ENCODE measurements at places on chromosomes 11 and 22.

DNA sequence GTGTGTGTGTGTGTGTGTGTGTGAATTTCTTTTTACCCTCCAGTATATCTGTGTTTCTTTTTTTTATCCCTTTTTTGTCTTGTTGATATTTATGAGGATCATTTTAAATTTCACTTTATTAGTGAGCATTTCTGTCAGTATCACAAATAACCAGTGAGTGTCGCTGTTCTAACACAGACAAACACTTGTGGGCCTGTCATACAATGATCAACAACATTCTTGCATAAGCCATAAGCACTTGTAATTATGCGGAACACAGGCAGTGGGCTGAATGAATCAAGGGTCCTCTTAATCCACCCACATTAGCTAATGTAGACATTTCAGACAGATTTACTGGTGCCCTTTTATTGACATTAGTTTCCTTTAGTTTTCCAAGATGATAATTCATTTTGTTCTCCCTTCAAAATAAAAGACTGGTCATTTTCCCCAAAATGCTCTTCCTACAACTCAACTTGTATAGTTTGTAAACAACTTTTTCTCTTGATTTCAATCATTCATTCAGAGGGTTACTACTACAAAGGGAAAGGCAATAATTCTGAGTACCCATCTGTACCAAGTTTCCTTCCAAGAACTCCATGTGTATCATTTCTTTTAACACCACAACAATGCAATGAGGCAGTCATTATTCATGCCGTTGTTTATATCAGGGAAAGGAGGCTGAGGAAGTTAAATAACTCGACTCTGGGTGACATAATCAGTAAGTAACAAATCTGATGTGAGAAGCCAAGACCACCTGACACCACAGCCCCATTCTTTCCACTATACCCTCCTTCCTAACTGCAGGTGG lies 34.5 kb upstream of the ANO3 start:
- peak; percentile 71 for DNase-seq

DNA sequence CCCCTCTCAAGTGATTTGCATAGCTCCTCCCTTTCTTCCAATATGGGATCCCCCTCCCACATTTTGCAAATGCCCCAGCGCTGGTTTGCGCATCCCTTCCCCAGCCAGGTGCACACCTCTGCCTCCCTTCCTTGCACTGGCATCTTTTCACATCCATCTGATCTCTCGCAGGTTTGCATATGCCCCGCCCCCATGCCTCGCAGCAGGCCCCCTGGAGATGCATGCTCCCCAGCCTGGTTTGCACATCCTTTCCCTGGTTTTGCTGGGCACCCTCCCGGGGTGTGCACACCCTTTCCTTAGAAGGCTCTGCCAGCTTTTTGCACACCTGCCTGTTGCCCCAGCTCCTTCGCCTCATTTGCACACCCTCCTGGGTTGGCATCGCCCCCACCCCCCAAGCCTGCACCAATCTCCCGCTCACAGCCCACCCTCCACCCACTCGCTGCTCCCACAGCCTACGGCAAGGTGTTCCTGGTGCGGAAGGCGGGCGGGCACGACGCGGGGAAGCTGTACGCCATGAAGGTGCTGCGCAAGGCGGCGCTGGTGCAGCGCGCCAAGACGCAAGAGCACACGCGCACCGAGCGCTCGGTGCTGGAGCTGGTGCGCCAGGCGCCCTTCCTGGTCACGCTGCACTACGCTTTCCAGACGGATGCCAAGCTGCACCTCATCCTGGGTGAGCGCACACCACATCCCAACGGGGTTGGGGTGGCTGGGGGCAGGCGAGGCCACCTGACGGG lies 917 bp downstream of the RPS6KA4 start:
- DNase-seq: no peak

GRCh38 chr11:134581121-134581626 lies 169.1 kb upstream of the B3GAT1 start:
- DNase-seq: no peak

- no peak for DNase-seq
Observed at GRCh38 chr11:1759851-1760220, 3.9 kb downstream of the CTSD start.

DNA sequence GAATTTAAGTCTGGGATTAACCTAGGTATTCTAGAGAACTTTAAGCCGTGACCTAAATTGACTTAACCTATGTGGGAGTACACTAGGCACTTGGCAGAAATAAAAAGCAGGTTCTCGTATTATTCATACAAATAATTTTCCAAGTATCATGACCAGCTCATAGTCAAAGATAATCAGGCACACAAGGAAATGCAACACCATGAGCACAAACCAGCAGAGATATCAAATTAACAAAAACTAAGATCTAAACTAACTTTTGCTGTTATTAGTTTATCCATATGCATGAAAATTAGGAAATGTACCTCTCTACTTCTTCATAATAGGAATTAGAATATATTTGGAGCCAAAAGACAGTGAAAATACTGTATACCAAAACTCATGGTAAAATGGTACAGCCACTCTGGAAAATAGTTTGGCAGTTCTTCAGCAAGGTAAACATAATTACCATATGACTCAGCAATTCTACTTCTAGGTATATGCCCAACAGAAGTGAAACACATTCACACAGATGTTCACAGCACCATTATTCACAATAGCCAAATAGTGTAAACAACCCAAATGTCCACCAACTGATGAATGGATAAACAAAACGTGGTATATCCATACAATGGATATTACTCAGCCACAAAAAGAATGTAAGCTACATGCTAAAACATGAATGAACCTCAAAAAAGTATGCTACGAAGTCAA lies 154.1 kb downstream of the ENTHD1 start:
- DNase-seq: no peak

GRCh38 chr11:13602844-13603243 lies 65.6 kb upstream of the FAR1 start:
- no peak for DNase-seq

All from fibroblast of skin of right biceps (primary cell).